Fibroblast of the conjunctiva (primary cell): ENCODE measurements at places on chromosomes 1 and 21.
A peak's percentile ranks its signal among the peaks of the same experiment; 100 is the strongest.

DNA sequence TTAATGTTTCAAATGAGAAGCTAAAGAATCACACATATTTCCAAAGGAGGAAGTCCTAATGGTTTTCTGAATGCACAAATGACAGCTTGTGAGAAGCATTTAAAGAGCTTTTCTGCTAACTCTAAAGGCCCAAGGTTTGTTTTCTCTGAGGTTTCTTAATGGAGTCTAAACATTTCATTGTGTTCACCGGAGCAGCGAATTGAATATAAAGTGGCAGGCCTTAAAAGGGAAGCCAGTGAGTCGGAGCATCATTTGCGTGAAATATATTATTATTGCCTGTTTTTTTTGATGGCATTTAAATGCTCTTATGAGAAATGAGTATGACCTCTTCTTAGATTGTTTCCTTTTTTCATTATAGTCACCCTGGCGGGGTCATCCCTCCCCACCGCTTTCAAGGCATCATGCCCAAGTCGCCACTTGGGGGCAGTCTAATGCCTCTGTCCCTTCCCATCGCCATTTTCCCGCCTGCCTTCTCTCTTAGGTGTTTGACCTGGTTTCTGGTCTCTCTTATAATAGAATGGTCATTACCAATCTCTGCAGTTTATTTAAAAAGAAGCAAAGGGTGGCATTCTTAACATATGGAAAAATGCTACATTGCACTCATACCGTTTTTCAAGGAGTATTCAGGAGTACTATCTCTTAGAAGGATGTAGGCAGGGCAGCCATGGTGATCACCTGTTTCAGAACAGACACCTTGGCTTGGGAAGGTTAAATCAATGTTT is 25.3 kb upstream of the OVAAL start:
- DNase-seq = peak; percentile 27

DNA sequence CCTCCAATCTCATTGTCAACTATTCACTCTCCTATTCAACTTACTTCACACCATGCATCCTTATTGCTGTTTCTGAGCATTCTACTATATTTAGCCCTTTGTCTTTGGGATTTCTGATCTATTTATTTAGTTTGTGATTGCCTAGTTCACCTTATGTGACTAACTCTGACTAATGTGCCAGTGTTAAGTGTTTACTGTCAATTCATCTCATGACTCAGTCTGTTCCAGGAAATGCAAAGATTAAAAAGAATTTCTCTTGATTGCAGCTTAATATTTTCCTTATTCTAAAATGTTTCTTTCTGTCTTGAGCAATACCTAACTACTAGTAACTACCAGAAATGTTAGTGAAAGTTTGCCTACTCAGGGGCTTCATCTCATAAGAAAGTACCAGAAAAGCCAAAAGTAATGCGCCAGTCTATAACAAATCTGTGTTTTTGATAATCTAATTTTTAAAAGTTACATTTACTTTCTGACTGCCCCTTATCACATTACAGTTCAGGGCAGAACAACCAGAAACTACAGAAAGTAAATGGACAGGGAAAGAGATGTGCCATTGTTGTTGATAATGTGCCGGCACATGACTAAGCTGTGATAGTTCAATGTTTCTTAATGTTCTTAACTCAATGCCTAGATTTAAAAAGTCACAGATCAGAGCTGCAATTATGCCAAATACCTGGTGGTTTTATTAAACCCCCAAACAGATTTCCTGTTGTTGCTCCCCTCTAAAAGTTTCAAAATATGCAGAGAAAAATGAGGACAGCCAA is 556.5 kb downstream of the PTBP2 start:
- DNase-seq = peak; percentile 61

- DNase-seq = no peak
Observed at GRCh38 chr1:228417061-228417460, 400 bp upstream of the TRIM17 start.

DNA sequence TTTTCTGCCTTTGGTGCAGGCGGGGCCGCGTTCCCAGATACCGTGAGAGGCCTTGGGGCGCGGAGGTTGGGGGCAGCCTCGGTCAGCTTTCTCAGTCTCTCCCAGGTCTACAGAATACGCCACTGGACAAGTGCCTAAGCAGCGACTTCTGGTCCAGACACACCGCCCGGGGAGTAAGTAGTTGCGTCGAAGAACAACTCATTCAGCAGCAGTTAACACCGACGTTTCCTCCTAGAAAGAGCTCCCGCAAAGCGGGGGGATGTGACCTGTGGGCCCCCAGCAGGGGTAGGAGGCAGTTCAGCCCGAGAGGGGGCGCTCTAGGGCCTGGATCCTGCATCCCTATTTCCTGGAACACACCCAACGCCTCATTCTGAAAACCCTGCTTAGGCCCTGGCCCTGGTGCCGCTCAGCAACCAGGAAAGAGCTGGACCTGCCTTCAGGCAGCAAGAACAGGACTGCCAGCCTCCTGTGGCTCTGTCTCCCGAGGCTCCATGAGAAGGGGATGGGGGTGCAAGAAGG is 6.5 kb upstream of the BARHL2 start:
- no peak for DNase-seq

DNA sequence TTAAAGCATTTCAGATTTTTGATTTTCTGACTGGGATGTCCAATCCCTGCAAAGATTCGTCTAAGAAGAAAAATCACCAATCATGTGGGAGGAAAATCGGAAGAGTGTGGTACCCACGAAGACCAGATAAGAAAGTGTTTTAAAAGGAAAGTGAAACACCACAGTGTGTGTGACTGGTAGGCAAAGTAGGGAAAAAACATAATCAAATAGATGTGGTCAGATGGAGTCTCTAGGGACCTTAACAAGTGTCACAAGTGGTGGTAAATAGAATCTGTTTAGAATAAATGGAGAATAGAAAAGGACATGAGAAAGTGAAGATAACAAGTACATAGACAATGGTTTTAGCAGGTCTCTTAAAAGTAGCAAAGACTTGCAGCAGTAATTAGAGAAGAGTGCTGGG is 154.6 kb downstream of the SLC30A10 start:
- no peak for DNase-seq

DNA sequence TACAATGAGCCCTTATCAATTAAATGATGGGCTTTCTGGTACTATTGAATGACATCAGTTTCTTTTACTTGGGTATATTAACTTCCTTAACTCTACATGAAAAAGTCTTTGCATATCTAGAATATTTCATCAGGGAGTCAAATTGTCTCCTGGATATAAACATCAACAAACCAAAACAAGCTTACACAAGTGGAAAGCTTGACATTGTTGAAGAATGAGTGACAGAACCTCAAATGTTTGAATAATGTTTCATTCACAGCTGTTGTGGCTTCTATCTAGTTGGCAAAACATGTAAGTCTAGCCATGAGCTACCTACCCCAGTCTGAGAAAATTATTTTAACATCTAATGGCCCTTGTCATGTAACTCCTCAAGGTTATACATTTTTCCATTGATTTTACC is 604.8 kb upstream of the ADAMTS5 start:
- DNase-seq = peak; percentile 59
